ENCODE measurements at places on chromosomes 1 and 21.
A peak's percentile ranks its signal among the peaks of the same experiment; 100 is the strongest.

DNA sequence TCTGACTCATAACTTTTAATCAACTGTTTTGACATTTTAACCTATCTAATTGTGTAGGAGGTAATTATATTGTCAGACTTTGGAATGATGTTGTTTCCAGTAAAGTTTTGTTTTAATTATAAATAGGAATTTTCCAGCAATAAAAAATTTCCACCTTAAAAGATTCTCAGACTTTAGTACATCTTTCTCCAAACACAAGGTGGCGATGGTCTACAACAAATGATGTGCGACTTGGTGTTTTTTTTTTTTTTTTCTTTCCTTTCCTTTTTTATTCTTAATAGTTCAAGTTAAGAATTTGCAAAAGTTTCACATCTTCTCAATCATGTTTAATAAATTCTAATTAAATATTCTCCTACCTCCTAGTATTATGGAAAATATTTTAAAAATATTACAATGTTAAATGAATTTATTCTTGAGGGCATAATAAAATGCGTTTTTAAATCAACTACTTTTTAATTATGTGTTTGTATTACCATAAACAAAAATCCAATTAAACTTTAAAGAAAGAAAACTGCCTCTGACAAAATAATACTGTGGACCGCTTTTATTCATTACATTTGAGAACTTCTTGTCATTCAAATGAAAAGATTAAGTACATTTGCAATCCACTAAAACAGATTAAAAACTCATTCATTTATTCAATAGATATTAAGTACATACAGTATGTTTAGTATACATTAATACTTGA, 4.4 kb upstream of the ADAMTS1 start:
- DNase-seq, result no peak

DNA sequence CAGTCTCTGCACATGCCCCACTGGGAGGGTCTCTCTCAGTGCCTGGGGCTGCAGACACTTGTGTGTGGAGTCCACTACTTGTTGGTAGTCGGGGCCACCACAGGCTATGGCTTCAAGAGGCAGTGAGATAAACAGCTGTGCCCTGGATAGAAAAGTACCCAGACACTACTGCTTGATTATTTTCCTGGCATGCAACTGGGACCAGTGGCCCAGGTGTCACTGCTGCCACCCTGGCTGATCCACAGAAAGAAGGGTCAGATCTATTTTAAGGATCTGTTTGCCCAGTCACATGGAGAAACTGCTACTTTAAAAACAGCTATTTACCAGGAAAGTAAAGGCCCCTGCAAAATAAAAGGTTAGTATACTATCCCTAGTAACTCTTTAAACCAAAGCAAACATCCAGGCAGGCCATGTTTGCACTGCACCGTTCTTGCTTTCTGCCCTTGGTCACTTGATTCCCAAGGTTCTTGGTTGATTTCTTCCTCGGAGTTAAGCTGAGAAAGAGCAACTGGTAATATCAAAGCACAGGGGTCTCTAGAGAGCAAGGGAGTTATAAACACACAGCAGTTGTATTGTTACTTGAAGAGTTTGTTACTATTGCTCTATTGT, 99.9 kb downstream of the GLUL start:
- no peak for DNase-seq

DNA sequence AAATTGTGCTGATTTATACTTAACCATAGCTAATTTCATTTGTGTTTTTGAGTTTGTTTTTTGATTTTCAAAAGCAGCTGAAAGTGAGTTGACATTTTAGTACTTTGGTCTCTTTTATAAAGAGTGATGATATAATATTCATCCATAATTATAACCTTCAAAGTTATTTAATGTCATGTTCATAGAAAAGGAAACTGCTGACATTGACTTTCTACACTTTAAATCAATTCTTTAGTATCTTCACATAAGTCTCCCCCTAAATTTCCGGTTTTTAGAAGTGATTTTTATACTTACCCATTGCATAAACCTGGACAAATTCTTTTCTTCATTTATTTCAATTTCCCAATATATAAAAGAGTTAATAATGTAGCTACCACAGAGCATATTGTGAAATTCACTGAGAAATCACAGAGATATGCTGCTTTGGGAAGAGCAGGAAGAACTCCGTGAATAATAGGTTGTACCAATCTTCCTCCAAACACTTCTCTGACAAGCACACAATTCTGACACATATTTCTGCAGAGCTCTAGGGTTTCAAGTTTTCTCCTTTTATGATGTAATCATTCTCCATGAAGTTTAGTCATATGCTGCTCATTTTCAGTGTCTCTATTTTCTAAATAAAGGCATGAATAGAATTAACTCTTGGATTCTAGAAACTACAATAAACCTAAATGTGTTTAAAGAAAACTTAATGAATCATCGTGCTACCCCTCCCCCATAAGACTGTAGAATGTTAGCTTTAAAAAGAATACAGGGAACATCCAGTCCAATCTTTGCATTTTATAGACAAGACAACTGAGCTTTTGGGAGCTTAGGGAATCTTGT, 25.6 kb upstream of the CDC42BPA start:
- DNase-seq, result no peak

GRCh38 chr1:47617381-47618221, 179.8 kb downstream of the FOXD2 start:
- DNase-seq, result no peak

- no peak for DNase-seq
Observed at GRCh38 chr21:36902793-36903192, 63.7 kb downstream of the HLCS start.

DNA sequence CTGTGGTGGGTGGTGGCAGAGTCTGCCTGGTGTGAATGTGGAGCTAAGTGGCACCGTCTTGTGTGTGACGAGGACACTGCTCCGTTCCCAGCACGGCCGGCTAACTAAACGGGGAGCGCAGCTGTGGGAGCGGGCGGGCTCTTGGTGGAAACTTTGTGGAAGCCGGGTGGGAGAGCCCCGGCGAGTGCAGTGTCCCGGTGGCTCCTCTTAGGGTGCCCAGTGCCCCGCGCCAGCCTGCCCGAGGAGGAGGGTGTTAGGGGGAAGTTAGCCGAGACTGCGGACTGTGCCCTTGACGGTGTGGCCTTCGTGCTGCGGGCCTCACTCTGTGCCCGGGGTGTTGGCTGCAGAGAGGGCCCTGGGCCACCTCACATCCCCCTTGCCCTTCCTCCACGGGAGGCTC, 9.9 kb downstream of the PEX10 start:
- DNase-seq, result no peak

GRCh38 chr1:22447621-22448111, 4.0 kb upstream of the ZBTB40 start:
- DNase-seq, result no peak

DNA sequence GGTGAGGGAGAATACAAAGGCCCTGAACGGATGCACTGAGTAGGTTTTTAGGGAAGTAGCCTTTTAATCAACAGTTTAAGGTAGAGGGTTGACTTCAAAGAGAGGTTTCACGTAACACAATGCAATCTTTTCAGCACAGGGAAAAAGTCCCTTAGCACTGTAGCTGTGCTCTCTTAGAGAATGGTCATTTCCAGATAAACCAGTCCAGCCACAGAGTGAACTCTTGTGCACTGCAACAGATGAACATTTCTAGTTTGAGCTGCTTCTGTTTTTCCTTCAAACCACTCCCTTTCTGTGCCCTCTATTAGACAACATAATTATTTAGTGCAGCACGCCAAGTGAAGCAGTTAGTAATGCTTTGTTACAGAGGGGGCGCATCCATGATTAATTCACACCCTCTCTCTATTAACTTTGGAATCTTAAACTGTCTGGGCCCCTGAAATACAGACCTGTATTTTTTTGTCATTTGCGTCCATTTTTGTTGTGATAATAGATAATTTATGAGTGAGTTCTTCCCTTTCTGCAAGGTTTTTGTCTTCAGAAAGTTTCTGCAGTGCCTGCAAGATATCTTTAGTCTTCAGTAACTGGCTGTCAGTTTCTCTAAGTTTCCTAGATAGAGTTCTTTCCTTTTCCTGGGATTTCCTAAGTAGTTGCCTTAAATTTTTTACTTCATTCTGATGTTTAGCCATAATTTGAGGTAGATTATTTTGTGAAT, 22.9 kb downstream of the LCA5L start:
- DNase-seq, result no peak

- no peak for DNase-seq
Observed at GRCh38 chr1:158942490-158942889, 11.1 kb downstream of the PYHIN1 start.

DNA sequence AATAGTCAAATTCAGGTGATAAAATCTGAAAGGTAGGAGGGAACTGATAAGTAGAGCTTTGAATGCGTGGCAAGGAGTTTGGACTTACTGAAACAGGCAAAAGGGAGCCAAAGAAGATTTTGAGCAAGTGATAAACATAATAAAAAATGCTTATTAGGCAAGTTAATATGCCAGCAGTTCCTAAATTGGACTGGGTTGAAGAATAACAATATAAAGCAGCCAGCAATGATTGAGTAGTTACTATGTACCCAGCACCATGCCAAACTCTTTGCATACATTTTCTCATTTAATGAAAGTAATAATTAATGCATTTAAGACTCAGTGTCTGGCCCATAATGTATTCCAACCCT, 23.8 kb upstream of the AHCYL1 start:
- DNase-seq, result no peak

GRCh38 chr1:154664331-154665002, 56.5 kb upstream of the ADAR start:
- DNase-seq, result no peak

- no peak for DNase-seq
Observed at GRCh38 chr1:182761396-182762395, 27.9 kb upstream of the NPL start.

DNA sequence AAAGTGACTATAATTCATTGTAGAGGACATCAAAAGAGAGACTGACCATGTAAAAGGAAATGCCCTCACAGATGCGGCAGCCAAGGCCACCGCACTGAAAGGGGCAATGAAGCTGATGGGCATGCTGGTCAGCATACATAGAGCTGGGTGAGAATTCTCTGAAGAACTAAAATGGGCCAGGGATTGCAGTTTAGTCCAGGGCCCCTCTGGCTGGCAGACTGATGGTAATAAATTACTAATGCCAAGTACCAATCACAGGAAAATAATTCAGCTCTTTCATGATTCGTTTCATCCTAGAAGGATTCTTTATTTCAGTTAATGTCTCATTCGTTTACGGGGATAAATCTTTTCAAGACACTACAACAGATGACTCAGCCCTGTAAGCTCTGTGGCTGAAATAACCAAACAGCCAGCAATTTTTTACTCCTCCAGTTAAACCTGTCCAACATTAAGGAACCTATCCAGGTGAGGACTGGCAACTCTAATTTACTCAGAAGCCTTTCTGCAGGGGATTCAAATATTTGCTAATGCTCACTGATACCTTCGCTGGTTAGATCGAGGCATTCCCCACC, 56.9 kb upstream of the MAP1LC3C start:
- no peak for DNase-seq

DNA sequence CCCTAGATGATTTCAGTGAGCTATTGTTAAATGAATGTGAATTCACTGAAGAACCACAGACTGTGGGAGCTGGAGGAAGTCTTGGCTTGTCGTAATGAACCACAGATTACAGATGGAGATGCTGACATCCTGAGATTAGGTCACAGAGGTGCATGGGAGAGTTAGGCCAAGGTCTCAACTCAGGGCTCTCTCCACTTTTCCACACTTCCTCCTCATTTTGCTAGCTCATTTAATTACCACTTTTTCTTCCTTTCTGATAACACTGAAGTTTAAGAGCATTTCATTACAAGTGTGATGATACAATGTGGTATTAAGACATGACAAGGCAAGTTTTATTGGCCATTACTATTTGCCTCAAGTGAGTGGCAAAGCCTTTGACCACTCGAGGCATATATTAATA, 30.8 kb downstream of the ST6GALNAC3 start:
- DNase-seq, result no peak

DNA sequence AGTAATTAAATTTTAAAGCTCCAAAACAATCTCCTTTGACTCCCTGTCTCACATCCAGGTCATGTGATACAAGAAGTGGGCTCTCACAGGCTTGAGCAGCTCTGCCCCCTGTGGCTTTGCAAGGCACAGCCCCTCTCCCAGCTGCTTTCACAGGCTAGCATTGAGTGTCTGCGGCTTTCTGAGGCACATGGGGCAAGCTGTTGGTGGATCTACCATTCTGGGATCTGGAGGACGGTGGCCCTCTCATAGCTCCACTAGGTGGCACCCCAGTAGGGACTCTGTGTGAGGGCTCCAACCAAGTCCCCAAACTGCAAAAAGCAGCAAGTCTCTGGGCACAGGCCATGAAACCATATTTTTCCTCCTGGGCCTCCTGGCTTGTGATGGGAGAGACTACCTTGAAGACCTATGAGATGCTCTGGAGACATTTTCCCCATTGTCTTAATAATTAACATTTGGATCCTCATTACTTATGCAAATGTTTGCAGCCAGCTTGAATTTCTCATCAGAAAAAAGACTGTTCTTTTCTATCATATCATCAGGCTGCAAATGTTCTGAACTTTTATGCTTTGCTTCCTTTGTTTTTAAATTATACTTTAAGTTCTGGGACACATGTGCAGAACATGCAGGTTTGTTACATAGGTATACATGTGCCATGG, 554.1 kb upstream of the OLFM3 start:
- no peak for DNase-seq

DNA sequence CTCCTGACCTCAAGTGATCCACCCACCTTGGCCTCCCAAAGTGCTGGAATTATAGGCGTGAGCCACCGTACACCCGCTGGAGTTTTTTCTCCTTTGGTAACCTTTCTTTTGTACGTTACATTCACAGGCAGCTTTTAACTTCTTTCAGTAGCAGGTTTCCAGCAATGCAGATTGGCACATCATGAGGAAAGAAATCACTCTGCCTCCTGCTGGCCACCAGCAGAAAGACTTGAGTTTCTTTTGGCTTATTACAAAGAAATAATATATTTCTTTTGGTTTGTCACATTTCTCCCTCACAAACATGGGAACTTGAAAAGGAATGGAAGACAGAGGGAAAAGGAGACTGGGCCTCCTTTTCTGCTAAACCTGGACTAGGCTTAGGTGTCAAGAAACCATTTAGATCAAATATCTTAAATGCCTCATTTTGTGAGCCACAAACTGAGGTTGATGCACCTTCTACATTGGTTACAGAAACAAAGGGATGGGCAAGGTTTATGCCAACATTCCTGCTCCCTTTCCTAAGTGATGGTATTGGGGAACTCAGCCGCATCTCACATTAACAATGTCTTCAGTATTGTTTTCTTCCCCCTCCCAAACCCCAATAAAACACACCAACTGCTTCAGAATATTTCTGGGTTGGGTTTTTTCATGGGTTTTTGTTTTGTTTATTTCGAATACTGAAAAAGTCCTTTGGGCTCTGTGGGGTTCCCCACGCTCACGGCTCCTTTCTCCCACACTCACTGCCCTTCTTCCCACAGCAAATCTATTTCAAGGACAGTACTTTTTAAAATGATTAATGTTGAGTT, 7.7 kb downstream of the ENSA start:
- peak; percentile 56 for DNase-seq

Data from stimulated activated CD4-positive, alpha-beta T cell treated with anti-CD3 and anti-CD28 coated beads, Interleukin-4, amount 100 ng/mL, for 24 hours (primary cell).